ENCODE measurements at places on chromosomes 2 and 18. TPM values are rescaled to one million over a fixed set of nuclear protein-coding genes. Genes with fewer than 3 reads are reported as not detected.

DNA sequence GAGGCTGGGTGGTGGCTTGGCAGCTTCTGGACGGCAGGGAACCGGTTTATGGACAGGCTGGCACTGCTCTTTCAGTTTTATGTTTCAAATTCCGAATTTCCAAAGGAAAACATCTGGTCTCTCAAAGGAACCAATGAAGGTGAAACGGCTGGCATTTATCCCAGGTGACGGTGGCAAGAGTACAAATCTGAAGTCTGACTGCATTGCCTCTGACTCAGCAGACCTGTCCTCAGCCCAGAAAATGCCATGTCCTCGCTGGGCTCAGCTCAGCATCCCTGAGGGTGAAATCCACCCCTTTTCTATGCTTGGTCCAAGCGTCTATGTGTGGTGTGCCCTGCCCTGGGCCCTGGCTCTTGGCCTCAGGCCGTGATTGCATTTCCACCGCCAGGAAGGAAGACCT lies 38.1 kb downstream of the NAPG start:
- no peak for DNase-seq

DNA sequence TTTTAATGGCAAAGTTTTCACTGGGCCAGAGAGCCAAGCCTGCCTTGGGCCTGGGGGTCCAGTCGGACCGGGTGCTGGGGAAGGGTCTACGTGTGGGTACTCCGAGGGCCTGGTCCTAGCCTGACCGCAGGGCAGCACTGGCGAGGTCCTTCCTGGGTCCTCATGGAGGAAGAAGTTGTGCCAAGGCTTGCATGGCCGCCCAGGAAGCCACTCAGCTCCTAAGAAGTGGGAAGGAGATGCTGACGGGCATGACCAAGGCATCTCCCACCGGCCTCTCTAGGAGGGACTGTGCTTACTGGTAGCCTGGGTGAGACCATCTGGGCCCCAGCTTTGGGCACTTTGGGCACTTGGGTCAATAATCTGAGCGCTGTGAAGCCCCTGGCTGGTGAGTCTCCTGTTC lies 22.6 kb downstream of the CIB4 start:
- no peak for DNase-seq

LIMS3 gene
- total RNA-seq = 3.1 TPM

CD8B2 gene
- total RNA-seq = 0.09 TPM

IL36A gene
- total RNA-seq = not detected

- DNase-seq = no peak
Observed at GRCh38 chr2:97763176-97763845, 49.9 kb downstream of the ZAP70 start.

- no peak for DNase-seq
Observed at GRCh38 chr2:129813404-129813803, 166.1 kb upstream of the RAB6C start.

GRCh38 chr2:147843391-147843863 lies 1.4 kb upstream of the ACVR2A start:
- DNase-seq = no peak

DNA sequence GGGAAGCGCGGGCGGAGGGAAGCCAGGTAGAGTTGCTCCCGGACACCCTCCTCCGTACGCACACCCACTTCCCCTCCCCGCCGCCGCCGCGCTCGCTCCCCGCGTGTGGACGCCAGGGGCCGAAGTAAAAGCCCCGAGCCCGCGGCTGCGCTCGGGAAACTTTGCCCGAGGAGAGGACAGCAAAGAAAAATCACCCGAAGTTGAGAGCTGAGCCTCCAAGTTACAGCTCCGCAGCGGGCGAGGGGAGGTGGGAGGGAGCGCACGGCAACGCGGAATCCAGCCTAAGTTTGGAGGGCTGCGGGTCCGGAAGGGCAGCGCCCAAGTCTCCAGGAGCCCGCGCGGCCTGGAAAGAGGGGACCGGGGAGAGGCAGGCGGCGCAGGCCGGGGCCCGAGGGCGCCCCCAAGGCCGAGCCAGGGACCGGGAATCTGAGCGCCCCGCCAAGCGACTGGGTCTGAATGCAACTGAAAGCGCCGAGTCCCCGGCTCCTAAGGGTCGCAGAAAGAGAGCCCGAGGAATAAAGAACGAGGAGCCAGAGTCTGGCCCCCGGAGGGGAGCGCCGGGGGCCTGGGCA lies 706 bp upstream of the BCL11A start:
- peak; percentile 26 for DNase-seq

GBX2 gene
- total RNA-seq = not detected

DNA sequence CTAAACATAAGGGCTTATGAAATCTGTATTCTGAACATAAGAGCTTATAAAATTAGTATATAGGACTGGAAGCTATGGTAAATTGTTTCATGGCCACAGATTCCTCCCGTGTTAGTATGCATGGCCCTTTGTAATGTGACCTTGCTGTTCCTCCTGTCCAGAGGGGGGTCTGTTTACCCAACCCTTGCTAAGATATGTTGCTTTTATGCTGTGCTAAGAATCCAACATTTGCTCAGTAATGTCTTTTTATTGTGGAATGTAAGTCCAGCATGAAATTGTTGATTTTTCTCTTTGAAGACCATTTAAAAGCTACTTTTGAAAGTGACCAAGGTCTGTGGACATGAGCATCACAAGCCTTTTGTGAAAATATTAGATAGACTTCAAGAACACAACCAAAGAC lies 485.4 kb downstream of the PARD3B start:
- no peak for DNase-seq

DNA sequence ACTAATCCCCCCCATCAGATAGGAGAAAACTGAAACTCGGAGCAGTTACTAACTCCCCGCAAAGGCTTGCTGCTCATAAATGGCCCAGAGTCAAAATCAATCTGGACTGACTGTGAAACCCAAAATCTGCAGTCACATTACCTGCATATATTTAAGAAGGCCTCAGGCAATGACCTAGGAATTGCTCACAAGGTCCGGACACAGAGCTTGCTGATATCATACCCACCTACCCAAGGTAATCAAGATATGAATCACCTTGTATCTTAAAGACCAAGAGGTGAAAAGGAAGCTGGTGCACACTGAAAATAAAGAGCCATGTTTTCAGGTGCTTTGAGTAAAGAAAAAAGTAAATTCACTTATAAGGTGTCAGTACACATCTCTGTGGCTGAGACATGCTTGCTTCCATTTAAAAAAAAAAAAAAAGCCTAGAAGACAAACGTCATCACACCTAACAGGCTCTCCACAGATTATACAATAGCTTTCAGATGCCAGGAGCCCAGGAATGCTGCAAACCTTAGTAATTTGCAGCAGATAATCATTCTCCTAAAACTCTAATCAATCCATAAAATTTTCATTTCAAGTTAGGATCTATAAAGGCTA lies 195.4 kb downstream of the ZEB2 start:
- DNase-seq = no peak

DNA sequence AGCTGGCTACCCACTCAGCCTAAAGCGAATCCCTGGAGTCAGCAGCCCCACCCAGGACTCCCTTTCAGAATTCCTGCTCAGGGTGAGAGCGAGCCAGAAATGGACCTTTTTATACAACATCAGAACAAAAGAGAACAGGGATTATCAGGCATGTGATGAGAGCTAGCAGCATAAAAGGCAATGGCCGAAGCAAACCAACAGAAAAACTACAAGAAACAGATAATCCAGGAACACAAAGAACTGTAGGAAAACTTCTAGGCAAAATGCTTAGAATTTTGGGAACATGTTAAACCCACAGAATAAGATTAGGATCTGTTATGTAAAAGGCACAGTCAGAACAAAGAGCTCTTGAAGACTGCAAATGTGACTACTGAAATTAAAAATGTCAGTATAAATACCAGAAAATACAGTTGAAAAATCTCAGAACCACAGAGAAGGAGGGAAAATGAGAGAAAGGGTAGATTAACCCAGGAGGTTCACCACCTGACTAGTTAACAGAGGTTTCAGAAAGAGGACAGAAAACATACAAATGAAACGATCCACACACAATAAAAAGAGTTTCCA lies 31.3 kb downstream of the ITGA6 start:
- no peak for DNase-seq

GRCh38 chr2:69119104-69119894 lies 106.3 kb downstream of the ANTXR1 start:
- DNase-seq = no peak

- no peak for DNase-seq
Observed at GRCh38 chr2:69916106-69916505, 1.2 kb downstream of the MXD1 start.

DNA sequence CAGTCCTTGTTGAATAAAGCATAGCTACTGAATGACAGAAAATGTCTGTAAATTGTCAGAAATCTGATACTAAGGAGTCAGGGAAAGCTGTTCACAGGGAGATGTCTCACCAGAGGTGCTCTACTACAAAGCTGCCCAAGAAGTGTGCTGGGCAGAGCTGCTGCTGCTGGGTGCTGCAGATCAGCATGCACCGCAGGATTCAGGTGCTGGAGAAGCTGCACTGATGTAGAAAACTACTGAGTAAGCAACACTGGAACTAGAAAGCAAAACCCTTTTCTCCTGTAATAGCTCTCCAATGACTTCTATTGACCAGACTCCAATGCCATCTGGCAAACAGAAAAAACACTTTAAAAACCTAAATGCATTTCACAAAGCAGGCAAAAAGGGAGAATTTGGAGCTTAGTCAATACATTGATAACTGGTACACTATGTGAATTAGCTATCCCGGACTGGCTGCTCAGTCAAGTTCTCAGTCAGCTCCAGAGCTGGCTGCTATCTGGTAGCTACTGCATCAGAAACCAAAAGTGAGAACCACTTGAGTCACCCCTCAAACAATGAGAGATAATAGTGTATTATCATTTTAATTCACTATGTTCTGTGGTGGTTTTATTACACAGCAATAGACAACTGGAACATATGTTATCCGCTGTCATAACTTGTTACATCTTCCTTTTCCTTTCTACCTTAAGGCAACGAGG lies 493.1 kb downstream of the CPS1 start:
- no peak for DNase-seq

DNA sequence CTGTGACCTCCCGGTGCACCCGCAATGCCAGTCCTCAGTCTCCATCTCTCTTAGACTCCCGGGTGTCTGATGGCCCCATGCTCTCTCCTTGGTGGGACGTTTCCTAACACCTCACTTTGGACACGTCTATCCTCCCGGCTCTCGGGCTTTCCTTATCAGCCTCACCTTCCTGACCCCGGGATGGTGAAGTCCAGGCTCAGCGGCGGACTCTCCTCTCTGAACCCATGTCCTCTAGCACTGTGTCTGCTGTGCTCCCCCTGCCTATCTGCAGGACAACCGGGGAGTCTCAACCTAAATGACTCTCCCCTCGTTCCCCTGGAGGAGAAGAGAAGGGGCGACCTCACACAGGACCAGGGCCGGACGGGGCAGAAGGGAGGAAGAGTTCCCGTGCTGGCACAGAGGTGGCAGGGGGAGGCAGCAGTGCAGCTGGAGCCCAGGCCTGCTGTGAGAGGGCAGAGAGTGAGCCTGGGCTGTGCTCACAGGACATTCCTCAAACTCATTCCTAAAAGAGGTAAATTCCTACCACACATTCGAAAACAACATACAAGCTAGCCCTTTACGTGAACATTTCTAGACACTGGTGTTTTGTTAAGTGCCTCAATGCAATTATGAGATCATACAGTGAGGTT lies 41.9 kb downstream of the MBP start:
- DNase-seq = no peak

DNA sequence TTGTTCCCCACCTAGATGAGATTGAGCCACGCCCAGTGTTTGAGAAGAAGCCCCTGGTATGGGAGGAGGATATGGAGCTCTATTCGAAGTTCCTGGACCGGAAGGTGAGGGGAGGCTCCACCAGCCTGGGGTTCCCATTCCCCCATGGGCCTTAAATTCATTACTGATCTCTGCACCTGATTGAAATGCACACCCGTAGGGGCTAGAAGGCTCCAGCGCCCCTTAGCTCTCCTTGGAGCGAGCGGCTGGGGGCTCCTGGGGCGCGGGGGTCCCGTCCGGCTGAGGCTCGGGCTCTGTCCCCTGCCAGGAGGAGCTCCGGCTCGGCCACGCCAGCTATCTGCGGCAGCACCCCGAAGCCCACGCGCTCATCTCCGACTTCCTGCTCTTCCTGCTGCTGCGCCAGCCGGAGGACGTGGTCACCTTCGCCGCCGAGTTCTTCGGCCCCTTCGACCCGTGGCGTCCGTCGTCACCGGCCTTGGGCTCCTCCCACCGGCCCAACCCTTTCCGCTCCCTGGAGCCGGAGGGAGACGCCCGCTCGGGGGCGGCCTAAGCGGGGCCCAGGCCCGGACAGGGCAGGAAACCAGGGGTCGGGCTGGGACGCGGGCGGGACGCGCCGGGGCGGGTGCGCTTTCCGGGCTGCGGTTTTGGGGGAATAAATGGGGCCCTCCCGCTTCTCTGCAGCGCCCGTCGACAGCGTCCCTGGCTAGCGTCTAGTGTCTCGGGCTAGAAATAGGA lies 10.9 kb downstream of the CATIP start:
- DNase-seq = peak; percentile 89

EGR4 gene
- not detected for total RNA-seq

- DNase-seq = no peak
Observed at GRCh38 chr2:157872791-157873190, 3.3 kb downstream of the ACVR1 start.

SPC25 gene
- 0.49 TPM for total RNA-seq

RGPD4 gene
- not detected for total RNA-seq

- DNase-seq = peak; percentile 35
Observed at GRCh38 chr2:71545572-71546274, 92.4 kb downstream of the DYSF start.

GRCh38 chr2:209495855-209496585 lies 72.2 kb downstream of the MAP2 start:
- DNase-seq = peak; percentile 71

GRCh38 chr2:33735096-33735495 lies 136.0 kb upstream of the FAM98A start:
- no peak for DNase-seq

GRCh38 chr2:181828122-181828705 lies 63.3 kb upstream of the ITPRID2 start:
- DNase-seq = no peak

GRCh38 chr2:218645126-218645525 lies 14.3 kb downstream of the ZNF142 start:
- no peak for DNase-seq

- no peak for DNase-seq
Observed at GRCh38 chr2:160575368-160575767, 81.8 kb upstream of the RBMS1 start.

DNA sequence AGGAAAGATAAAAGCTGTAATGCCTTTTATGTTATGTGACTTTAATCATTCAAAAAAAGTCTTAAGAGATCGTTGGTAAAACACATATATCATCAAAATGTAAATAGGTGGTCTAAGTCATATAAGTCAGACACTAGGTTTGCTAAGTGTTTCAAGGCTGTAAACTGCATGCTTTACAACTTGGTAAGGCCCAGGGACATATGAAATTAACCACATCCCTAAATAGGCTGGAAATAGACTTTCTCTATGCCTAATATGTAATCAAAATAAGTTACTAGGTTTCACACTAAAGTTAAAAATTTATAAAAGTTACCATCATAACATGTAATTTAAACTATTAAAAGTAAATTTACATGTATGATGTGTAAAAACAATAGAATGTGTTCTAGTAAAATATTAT lies 946.3 kb upstream of the LRATD1 start:
- no peak for DNase-seq

Measured in mucosa of gallbladder (tissue), 1 donor.